ENCODE measurements at places on chromosomes 6 and 20. TPM values are rescaled to one million over a fixed set of nuclear protein-coding genes. Genes with fewer than 3 reads are reported as not detected.

Gene OTOR
- not detected for total RNA-seq

Gene TMEM200A
- under 0.01 TPM for total RNA-seq

Gene SOX18
- total RNA-seq, result not detected

Gene HLA-DPB1
- total RNA-seq, result 1.1 TPM

Gene PXMP4
- total RNA-seq, result 3.6 TPM

Gene GLP1R
- not detected for total RNA-seq

Gene RIPPLY2
- total RNA-seq, result not detected

Gene NKAPL
- total RNA-seq, result 0.48 TPM

Gene LAMA2
- 0.24 TPM for total RNA-seq

Gene LYRM4
- 26.5 TPM for total RNA-seq

Gene METTL24
- not detected for total RNA-seq

Gene BMP7
- not detected for total RNA-seq

Gene PTCHD4
- 1.9 TPM for total RNA-seq

Gene LY6G6C
- not detected for total RNA-seq

Gene SPTLC3
- 5.1 TPM for total RNA-seq

Gene KCNK5
- total RNA-seq, result 0.21 TPM

Gene DNAH8
- total RNA-seq, result not detected

Gene DEFB124
- total RNA-seq, result not detected

Gene CD93
- total RNA-seq, result 0.21 TPM

Gene TMEM14C
- total RNA-seq, result 143 TPM

Gene KCNK15
- total RNA-seq, result not detected

Gene ARFGAP1
- 55.9 TPM for total RNA-seq

Gene PLN
- not detected for total RNA-seq

Gene GTSF1L
- total RNA-seq, result not detected

Gene BANF2
- not detected for total RNA-seq

Gene TREML1
- not detected for total RNA-seq

Measured in tracheal epithelial cell (primary cell).